T-helper 2 cell treated with Interferon-gamma antibody and Interleukin-4, amounts not matched to agents 5 μg/mL and 100 μg/mL, for 36 hours (primary cell): ENCODE measurements at places on chromosomes 4 and X.

DNA sequence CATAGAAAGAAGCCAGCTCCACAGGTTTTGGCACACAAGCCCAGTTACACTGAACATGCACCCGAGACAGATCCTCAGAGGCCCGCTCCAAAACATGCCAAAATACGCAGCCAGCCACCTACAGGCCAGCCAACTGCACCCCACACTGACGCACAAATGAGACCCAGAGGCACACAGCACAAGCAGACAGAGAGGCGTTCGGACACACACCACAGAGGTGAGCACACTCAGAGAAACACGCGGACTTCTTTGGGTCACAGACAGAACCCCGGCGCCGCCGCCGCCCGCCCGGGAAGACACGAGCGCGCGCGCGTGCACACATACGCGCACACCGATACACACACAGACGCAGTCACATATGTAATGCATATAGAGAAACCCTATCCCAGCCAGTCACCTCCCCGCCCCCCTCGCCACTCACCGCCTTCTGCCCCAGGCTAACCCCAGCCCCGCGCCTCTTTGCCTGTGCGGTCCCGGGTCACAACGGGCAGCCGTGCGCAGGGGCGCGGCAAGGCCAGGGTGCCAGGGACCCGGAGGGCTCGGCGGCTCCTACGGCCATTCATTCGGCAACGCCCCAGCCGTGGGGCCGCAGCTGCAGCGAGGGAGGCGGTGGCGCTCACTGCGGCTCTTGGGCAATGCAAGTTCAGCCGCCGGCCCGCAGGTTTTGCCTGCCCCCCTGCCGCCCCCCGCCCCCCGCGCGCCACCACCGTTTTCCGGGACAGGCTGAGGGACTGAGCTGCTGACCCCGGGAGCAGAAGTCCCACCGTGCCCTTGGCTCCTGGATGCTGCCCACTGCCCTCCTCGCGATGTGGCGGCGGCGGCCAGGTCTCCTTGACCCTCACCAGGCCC lies 553 bp downstream of the SEPTIN6 start:
- DNase-seq = peak; percentile 52

- no peak for DNase-seq
These were observed 1014.8 kb downstream of the C4orf33 start for GRCh38 chr4:130110770-130111169.

DNA sequence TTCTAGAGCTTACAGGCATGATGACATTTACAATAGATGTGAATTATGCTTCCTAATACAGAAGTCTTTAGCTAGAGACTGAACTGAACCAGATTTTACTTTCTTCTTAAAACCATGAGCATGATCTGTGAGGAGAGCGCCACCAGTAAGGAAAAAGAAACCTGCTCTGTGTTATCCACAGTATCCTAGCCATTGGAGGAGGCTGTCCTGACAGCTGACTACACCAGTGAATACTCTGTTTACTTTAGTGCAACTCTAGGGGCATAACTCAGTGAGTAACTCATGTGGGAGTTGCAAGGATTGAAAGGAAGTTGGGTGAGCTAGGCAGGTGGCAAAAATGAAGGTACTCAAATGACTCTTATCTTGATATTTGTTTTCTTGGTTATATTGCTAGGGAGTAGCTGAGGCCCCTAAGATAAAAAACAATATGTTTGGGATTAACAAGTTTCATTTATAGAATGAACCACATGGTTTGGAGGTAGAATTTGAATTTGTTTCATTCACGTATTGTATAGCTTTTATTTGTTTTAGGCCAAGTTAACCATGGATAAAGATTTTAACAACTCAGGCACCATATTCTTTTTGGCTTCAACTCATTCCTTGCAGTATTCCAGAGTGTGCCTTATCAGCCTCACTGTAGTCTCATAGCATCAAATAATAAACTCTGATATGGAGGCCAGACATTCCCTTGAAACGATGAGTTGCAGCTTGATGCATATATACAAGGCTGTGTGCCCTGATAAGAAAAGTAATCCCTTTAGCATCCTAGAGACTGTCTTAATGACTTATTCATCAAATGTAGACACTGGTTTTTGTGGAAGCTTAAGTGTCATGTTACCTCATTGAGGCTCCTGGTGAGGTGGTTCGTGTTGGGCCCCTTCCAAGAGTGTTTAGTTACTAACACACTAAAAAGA lies 2.5 kb downstream of the BMP3 start:
- DNase-seq = no peak

DNA sequence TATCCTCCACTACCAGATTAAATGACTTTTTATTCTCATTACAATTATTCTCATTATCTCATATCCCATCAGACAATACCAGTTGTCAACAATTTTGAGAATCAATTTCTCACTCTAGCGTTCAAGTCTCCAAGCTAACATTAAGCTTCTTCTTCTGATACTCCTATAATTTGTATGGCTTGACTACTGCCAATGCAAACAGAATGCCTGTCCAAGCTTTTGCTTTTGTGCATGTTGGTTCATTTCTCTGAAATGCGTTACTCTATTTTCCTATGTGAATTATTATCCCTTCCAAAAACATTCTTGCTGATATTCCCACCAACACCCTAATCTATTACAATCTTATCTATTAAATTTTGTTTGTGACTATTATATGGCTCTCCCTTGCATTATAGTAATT lies 1602.3 kb downstream of the C4orf33 start:
- DNase-seq = no peak

DNA sequence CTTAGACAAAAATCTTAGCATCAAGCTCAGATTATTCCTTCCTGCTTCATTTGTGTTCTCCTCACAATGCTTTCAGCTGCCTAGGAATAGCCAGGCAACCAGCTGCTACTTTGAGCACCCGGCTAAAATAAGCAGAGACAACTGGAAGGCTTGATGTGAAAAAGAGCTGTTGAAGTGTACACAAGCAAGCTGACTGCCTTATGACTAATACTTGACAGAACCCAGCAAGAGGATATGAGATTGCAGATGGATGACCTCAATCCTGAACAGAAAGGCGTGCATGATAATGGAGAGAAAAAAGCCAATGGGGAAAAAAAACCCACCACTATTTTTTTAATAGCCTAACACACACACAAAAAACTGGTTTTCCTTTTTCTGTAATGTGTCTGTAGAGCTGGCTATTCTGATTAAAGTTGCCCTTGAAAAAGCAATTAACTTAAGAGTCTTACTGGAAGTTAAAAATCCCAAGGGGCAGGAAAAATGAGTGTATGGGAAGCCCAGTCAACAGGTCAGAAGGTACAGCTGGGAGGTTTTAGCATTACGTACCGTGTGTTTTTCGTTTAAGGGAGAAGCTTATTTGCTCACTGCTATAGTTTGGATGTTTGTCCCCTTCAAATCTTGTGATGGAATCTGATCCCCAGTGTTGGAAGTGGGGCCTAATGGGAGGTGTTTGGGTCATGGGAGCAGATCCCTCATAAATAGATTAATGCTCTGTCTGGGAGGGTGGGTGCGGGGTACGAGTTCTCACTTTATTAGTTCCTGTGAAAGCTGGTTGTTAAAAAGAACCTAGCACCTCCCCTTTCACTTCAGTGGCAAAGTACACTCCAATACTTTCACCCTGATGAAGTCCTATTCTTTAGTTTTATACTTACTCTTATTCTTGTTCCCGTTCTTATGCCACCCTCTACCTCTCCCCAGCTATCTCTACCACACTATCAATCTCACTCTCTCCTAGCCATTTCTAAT lies 37.1 kb upstream of the HERC6 start:
- no peak for DNase-seq

- no peak for DNase-seq
These were observed 11.7 kb downstream of the CFAP97 start for GRCh38 chr4:185192059-185192458.

DNA sequence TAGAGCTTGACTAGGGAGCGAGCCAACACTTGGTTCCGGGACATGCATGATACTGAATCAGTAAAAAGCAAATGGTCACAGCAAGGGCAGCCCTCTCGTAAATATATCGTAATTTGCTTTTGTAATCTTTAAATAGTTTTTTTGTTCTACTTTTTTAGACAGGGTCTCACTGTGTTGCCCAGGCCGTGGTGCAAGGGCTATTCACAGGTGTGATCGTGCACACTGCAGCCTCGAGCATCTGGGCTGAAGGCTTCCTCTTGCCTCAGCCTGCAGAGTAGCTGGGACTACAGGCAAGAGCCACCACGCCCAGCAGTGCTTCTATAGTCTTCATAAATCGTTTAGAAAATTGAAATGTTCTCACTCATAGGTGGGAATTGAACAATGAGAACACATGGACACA lies 309.7 kb downstream of the TENM3 start:
- DNase-seq = no peak

DNA sequence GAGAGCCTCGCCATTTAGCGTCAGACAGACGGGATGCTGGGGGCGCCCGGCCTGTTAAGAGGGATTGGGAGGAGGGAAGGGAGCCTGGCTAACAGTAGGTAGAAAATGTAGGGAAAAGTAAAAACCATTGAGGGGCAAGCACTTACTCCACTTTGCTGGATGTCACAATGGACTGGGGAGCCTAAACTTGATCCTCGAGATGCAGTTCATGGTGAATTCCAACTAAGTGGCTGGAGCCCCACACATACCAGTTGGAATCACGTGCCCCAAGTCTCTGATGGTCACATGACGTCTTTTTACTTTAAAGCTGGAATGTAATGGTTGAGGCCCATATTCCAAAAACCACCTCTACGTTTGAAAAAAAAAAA lies 1.5 kb downstream of the PLS3 start:
- DNase-seq = no peak

- no peak for DNase-seq
These were observed 61.1 kb downstream of the FBXO8 start for GRCh38 chr4:174222266-174222872.

- peak; percentile 45 for DNase-seq
These were observed 863 bp upstream of the FAM193A start for GRCh38 chr4:2535376-2536192.

DNA sequence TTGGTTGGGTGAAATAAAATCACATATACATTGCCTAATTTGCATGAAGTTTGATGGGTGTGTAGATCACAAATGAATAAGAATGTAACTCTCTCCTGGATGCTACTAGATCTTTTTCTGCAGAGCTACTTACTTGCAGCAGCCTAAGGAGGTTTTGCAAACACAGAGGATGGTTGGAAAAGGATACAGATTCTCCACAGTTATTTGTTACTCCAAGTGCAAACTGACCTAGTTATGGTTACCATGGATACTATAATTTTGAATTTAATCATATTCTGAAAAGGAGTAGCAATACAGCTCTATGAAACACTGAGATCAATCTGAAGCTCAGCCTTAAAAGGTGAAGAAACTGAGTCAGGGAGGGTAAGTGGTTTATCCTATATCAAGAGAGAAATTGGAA lies 9.1 kb upstream of the ARHGEF38 start:
- no peak for DNase-seq

- no peak for DNase-seq
These were observed 231.4 kb downstream of the PRDM5 start for GRCh38 chr4:120691106-120691505.

GRCh38 chrX:56554870-56555269 lies 8.6 kb upstream of the UBQLN2 start:
- DNase-seq = no peak

- DNase-seq = peak; percentile 30
These were observed 84.2 kb downstream of the NFKB1 start for GRCh38 chr4:102585329-102585728.

DNA sequence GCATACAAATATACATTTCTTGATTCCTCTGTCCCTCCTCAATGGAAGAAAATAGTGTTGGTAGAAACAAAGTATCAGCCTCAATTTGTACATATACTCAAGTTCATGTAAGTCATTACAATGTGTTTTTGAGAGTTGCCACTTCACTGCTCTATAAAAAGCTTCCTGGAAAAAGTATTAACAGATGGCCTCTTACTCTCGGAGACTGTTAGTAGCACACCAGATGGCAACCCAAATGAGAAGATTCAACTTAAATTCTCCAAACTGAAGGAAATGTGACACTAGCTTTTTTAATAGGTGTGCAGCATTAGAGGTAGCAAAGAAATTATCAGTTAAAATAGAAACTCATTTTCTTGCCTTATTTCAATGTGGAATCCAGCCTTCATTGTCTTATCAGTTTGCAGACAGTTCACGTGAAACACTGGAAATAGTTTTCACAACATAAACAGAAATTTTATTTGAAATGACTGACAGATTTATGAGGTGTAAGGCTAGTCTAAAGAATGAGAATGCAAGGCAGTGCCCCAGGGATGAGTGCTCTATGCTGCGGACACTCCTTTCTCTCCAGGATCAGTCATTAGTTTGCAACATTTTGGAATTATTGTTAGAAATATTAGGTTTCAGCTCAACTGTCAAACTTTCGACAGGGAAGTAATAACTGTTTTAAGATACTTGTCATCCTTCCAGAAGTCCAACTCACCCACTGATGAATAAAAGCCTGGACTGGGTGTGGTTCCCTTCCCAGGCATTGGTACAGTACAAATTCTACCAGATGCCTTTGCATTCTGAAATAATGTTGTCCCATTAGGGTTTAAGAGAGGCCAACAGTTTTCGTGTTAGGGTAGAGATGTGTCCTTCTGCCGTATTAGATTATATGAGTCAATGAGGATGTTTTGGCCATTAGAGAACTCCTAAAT lies 50.9 kb downstream of the IDS start:
- no peak for DNase-seq

DNA sequence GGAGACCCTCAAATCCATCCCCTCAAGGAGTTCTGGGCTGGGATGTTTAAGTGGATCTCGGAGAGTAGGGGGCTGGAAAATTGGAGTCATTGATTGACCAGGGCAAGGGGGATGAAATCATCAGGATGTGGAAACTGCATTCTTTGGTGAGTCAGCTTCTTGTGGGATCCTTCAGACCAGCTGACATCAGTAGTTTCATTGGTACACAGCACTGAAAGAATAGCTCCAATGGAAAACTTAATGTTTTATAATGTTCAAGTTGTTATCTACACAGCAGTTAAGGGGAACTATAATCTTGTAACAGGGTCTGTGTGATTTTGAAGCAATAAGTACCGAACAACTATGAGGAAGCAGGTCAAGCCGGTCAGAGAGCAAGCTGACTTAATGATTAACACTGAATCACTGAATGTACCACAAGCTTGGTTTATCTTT lies 506.1 kb downstream of the RPA4 start:
- no peak for DNase-seq

GRCh38 chr4:73743281-73743680 lies 2.9 kb downstream of the CXCL8 start:
- no peak for DNase-seq

- no peak for DNase-seq
These were observed 181.0 kb upstream of the EOLA2 start for GRCh38 chrX:150119323-150119722.

- DNase-seq = no peak
These were observed 64.2 kb upstream of the BEND4 start for GRCh38 chr4:42216664-42217063.

DNA sequence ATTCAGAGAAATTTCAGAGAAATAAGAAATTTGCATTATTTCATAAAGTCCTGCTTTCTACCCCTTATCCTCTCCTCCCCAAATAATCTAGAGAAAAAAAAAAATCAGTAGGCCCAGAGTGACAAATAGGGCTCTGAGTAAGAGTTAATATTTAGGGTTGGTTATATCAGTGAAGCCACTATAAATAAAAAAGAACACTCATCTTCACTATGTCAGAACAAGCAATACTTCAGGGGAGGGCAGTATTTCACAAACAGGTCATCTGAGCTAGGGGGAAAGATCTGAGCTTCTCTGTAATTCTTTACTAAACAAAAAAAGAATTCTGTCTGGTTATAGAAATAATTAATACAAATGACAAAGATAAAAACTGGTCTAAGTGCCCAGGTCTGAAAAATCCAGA lies 39.4 kb downstream of the PDE5A start:
- DNase-seq = no peak
